GM18507 (cell line): ENCODE measurements at places on chromosomes 2 and 18.

DNA sequence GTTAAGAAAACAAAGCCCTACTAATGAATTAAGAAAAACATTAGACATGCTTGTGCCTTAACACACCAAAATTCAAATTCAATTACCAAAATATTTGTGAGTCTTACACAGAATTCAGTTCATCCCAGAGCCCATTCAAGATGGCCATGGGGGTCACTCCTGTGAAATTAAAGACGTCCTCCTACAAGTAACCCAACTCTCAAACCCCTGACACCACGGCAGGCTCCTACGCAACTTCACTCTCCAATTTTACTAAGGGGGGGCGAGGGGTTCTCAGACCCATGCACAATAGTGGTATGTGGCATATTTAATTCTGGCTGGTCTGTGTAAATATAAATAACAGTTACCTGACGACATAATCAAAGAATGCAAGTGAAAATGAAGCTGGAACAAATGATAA is 5.0 kb downstream of the ZNF516 start:
- no peak for DNase-seq

DNA sequence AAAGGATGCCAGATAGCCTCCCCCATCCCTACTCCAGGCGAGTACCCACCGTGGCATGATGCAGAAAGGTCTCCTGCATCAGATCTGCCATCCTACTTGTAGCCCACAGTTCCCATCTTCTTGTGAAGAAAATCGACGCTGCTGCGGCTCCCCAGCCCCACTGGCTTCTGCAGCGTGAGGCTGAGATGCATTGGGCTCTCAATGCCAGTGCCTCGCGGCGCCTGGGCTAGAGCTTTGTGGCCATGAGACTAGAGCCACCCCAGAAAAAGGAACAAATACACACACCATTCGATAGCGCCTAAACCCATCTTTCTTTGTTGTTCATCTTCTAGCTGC is 2.8 kb downstream of the NOL4 start:
- no peak for DNase-seq

DNA sequence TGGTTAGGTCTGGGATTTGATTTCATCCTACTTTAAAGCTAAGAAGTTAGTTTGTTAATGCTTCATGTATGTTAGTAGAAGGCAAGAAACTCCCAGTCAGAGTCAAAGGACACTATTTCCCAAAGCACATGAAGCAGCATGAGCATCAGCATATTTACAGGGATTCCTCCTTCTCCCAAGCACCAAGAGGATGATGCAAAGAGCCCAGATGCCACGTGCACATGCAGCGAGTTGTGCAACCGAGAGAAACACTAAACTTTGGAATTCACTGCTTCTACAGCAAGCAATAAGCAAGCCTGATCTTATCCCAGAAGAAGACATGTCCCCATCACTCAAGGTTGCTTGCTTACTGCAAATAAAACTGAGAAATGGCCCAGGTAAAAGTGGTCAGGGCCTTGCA is 32.5 kb downstream of the CPO start:
- DNase-seq = no peak

- no peak for DNase-seq
Measured at GRCh38 chr2:219501849-219502248, 3.2 kb downstream of the GMPPA start.

DNA sequence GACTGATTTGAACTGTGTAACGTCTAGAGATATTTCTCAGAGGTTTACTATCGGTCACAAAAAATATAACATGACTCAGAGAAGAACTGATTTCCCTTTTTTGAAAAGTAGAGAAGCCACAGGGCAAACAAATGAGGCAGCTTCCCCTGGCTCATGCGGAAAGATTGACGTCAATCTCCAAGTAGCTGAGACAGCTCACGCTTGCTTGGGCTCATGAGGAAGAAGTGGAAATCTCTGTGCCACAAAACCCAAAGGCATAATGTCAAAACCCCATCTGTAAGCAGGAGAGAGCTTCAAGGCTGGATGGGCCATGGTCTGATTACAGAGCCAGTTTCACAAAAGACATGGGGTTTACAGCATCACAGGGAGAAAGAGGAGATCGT is 188.1 kb downstream of the ARL4C start:
- DNase-seq = peak; percentile 29

GRCh38 chr2:77479895-77480294 is 42.3 kb downstream of the LRRTM4 start:
- DNase-seq = no peak

- DNase-seq = peak; percentile 70
Measured at GRCh38 chr2:231411831-231412617, 16.5 kb downstream of the B3GNT7 start.

- no peak for DNase-seq
Measured at GRCh38 chr2:28321426-28321825, 71.2 kb upstream of the FOSL2 start.

GRCh38 chr2:26530696-26531095 is 52.8 kb upstream of the OTOF start:
- no peak for DNase-seq

- no peak for DNase-seq
Measured at GRCh38 chr2:85110991-85111560, 22.1 kb upstream of the TCF7L1 start.

DNA sequence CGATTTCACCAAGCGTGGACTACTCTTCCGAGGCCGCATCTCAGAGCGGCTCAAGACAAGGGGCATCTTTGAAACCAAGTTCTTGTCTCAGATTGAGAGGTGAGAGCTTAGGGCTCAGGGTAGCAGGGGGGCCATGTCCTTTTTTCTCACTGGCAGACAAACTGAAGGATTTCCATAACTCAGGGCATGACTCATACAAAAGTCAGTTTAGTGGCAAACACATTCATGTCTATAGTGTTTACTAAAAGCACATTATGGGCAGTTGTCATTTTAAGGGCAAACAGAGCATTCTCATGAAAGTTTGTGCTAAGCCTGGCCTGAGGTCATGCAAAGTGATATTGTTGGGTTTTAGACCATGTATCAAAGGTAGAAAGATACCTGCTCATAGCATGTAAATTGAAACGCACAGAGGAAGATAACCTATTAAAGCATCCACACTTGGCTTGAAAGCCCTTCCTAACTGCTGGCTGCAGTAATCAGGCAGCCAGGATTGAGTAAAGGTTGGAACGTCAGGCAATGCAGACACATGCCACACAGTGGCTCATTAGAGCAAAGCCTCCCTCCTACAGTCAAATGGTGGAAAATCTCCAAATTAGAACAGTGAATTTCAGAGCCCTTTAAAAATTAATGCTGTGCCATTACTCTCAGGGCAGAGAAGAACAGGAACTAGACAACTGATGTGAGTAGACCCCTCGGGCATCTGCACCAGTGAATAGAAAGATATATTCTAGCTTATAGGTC is 54.2 kb downstream of the HK2 start:
- DNase-seq = no peak

- DNase-seq = no peak
Measured at GRCh38 chr18:34604591-34604990, 105.5 kb upstream of the DTNA start.

- no peak for DNase-seq
Measured at GRCh38 chr18:36315736-36316135, 18.2 kb downstream of the FHOD3 start.

DNA sequence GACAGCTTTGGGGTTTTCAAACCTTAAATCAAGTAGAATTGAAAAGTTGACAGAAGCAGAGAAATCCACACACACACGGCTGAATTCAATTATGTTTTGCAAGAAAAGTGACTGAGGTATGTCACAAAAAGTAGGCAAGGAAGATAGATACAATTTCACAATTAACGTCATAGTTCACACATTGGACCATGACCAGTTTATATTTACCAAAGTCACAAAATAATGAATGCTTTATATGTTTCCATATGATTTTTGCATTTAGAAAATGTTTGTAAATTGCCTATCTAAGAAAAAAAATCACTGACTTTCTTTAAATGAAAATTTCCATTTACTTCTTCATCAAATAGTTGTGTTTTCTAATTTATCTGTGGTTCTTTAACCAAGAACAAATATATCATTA is 29.4 kb upstream of the ZNF516 start:
- DNase-seq = no peak

GRCh38 chr2:115596659-115597375 is 1154.4 kb downstream of the DPP10 start:
- no peak for DNase-seq

- no peak for DNase-seq
Measured at GRCh38 chr18:58254873-58255511, 211.0 kb downstream of the NEDD4L start.

- DNase-seq = no peak
Measured at GRCh38 chr18:76670564-76671288, 151.6 kb upstream of the ZNF236 start.

GRCh38 chr2:110673201-110673600 is 4.7 kb downstream of the BUB1 start:
- DNase-seq = no peak

DNA sequence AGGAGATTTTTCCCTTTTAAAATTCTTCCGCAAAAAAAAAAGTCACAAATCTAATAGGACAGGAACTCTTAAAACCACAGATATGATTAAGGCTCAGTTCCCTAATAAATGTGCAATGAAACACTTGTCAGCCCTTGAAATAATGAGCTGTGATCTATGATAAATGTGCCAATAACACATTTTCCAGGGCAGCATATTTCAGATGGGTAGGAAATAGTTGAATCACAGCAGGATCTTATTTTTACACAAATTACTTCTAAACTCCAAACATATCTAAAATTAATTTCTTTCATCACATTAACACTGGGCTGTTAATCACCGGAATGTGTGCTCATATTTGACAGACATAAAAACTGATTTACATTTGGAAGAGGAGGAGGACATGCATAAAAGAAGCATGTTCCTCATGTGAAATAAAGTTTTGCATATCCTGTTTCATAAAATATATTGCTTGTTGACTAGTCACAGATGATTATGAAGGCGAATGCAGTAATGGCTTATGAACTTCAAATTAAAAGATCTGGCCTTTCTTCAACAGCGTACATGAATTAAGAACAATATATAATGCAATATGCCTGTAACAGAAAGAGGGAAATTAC is 281.4 kb downstream of the PAX3 start:
- no peak for DNase-seq

GRCh38 chr18:49616618-49617328 is 54.9 kb downstream of the LIPG start:
- DNase-seq = no peak

DNA sequence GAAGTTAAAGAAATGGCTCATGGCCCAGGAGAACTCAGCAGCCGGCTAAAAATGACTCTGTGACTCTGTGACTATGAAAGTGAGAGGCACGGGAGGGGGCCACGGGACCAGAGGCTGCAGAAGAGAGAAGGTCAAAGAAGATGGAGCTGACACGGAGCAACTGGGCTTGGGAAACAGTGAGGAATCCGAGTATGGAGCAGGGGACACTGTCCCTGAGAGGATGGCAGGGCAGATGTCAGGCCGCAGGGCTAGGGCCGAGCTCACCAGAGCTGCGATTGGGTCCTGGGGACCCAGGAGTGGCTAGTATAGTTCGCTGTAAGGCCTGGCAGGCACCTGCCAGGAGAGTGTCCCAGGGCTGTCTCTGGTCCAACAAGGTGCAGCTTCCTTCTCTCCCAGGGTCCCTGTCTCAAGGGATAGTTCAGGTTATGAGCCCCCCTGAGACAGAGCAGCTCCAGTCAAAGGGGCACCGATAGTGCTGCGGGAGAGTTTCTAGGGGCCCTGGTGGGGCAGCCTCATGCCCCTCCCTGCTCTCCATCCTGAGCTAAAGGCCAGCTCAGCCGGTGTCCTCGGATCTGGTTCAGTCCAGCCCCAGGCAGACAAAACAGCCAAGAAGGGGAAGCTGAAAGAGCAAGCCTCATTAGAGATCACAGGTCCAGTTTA is 42.7 kb downstream of the CIB4 start:
- DNase-seq = no peak

DNA sequence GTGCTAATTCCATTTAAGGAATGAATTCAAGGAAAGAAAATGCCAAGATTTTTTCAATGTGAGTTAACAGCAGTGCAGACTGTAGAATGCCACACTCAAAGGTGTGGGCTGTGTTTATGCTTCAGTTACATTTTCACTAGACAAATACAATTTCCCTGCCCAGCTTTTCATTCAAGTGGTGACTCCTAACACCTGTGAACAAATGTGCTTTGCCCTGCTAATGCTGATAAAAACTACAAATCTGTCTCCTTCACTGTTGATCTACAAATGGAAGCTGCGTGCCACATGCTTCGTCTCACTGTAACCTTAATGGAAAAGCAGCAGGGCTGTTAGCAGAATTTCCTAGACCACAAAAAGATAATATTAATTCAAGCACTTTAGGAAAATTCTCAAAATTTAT is 19.8 kb upstream of the TCF4 start:
- no peak for DNase-seq

DNA sequence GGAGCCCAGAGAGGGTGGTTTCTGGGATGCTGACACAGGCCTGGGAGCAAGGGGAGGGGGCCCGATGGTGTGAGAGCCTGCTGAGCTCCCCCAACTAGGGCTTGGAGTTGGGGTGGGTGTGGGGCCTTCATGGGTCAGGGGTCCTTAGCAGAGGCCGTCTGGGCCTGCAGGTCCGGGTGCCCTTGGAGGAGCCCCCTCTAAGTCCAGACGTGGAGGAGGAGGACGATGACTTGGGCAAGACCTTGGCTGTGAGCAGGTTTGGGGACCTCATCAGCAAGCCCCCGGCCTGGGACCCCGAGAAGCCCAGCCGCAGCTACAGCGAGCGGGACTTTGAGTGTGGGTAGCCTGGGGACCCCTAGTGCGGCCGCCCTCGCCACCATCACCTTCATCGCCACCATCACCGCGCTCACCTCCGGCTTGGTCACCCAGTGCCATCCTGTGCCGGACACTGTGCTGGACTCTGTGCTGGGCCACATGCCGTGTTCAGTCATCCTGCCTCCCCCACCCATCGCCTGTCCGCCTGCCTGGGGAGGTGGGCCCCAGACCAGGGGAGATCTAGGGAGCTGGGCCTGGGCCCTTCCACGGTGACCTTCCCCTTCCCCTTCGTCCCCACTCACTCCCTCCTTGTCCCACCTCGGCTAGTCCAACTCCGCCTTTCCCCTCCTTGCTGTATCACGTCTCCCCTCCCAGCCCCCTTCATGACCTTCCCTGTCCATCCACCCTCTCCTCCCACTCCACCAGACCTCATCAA is 980 bp downstream of the SLC4A3 start:
- DNase-seq = no peak

GRCh38 chr2:47058003-47058931 is 96.8 kb downstream of the STPG4 start:
- no peak for DNase-seq

- no peak for DNase-seq
Measured at GRCh38 chr2:28393114-28393836, 617 bp downstream of the FOSL2 start.

- DNase-seq = no peak
Measured at GRCh38 chr2:177405029-177405692, 12.6 kb downstream of the AGPS start.

DNA sequence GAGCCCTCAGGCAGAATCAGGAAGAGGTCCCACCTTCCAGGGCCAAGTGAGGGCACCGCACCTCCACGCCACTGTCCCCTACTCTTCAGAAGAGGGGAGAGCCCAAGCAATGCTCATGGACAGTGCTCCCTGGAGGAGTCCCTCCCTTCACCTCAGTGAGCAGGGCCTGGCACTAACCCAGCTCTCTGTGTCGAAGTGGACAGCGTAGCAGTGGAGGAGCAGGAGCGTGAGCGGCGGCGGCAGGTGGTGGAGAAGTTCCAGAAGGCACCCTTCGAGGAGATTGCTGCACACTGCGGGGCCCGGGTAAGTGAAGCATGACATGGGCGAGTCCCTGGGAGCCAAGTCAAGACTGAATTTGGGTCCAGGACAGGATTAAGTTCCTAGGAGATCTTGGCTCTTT is 16.7 kb downstream of the POMC start:
- DNase-seq = no peak
